ENCODE measurements at places on chromosomes 6 and 20.
A peak's percentile ranks its signal among the peaks of the same experiment; 100 is the strongest.

- H3K27me3 ChIP-seq, result no peaks in the 10 kb centered on the region
- H3K4me3 ChIP-seq, result no peak overlapping the region
- H3K4me1 ChIP-seq, result peaks cover 3% of the 10 kb centered on the region
- peaks cover 6% of the 10 kb centered on the region for H3K36me3 ChIP-seq
- DNase-seq, result no peak
These were observed 733 bp upstream of the PSORS1C2 start for GRCh38 chr6:31139599-31139998.

GRCh38 chr20:49982072-49982345, 771 bp upstream of the SNAI1 start:
- no peak for DNase-seq
- H3K4me1 ChIP-seq, result peaks cover 20% of the 10 kb centered on the region
- no peak overlapping the region for H3K4me3 ChIP-seq

DNA sequence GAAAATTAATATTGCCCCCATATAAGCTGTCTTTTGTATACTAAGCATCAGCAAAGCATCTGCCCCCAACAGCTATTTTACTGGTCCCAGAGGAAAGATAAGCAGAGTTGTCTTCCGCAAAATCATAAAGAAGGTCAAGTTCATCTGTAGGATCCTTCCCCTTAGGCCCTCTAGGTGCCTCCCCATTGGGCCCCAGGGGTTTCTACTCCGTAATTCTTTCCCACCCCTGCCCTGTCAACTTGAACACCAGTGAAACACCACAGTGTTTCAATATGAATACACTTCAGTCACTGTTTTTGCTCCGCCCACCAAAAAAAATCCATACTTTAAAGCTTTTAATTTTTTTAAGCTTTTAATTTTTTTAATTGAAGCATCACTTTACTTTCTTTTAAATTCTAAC, 159.2 kb downstream of the ATXN1 start:
- peaks cover 15% of the 10 kb centered on the region for H3K36me3 ChIP-seq
- H3K27ac ChIP-seq, result peak overlapping the region; percentile 3
- DNase-seq, result peak; percentile 83
- H3K27me3 ChIP-seq, result no peaks in the 10 kb centered on the region

GRCh38 chr6:16437095-16437494, 198.7 kb downstream of the GMPR start:
- peak overlapping the region; percentile 100 for H3K27ac ChIP-seq
- peaks cover 74% of the 10 kb centered on the region for H3K4me1 ChIP-seq

DNA sequence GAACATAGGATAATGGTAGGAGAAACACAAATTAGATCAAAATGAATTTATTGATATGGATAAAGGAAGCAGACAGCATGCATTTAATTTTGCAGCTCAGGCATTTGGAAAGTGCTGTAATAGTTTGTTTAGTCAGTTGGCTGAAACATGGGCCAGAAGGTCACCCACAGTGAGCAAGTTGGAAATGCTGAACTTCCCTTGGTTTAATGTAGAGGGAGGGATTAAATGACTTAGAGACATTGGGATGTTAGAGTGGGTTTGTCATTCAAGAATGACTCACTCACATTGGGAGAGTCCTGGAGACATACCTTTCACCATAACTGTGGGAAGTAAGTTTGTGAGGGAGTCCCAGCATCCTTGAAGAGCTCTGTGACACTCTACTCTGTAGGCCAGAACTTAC, 231.5 kb upstream of the PLCB4 start:
- no peaks in the 10 kb centered on the region for H3K4me1 ChIP-seq
- no peak overlapping the region for H3K4me3 ChIP-seq
- no peaks in the 10 kb centered on the region for H3K27me3 ChIP-seq
- H3K27ac ChIP-seq, result no peak overlapping the region

DNA sequence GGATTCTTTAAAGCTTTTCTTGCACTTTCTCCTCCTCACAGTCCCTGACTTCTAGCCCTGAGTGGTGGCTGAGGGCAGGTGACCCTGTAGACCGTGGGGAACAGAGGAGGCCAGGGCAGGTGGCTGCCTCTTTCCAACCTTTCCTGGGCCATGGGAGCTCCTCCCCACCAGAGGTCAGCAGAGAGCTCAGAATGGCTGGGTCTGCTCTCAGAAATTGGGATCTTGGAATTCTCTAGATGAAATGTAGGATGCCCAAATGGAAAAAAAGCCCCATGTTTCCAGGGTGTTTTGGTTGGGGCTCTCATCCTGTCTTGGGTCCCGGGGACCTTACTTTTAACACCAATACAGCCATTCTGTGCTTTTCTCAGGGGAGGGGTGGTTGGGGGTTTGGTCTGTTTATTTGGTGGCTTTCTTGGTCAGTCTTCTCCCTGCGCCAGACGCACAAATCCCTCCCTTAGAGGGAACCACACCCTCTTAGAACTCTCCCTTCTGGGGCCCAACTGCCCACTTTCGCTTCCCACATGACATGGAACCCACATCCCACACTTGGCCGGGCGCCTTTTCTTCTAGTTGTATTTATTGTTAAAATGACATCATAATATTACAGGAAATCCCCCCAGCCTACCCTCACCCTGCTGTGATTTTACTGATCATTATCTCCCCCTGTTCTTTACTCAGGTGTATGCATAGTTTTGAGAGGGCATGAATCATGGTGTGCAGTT, 17.9 kb downstream of the GNAS start:
- no peak overlapping the region for H3K4me3 ChIP-seq
- peaks cover 2% of the 10 kb centered on the region for H3K27me3 ChIP-seq
- peaks cover 9% of the 10 kb centered on the region for H3K4me1 ChIP-seq
- DNase-seq, result peak; percentile 64
- no peaks in the 10 kb centered on the region for H3K36me3 ChIP-seq

GRCh38 chr20:14959506-14960475, 622.4 kb upstream of the FLRT3 start:
- no peak for DNase-seq
- no peak overlapping the region for H3K4me3 ChIP-seq
- H3K4me1 ChIP-seq, result no peaks in the 10 kb centered on the region
- no peak overlapping the region for H3K27ac ChIP-seq
- no peaks in the 10 kb centered on the region for H3K27me3 ChIP-seq
- no peaks in the 10 kb centered on the region for H3K36me3 ChIP-seq

DNA sequence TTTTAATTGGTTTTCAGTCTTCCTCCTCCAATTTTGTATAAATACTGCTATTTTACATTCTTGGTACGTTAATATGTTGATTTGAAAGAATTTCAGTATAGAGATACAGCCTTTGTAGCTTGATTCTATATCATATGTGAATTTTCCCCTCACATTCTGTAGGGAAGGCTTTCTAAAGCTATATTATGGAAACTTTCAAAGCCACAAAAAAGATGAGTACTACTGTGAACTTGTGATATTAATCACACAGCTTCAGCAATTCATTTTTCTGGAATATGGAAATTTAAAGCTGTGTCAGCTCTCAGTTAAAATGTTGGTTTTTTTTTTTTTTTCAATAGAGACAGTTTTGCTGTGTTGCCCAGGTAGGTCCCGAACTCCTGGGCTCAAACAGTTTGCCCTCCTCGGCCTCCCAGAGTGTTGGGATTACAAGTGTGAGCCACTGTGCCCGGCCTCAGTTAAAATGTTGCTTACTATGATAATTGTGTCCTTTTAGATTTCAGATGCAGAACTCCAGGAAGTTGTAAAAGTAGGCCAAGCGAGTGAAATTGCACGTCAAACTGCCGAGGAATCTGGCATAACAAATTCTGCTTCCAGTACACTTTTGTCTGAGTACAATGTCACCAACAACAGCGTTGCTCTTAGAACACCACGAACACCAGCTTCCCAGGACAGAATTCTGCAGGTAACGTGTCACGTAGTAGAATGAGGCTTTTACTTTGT, 20.6 kb downstream of the CDC5L start:
- peak overlapping the region; percentile 12 for H3K4me3 ChIP-seq
- H3K36me3 ChIP-seq, result peaks cover 72% of the 10 kb centered on the region
- DNase-seq, result no peak

DNA sequence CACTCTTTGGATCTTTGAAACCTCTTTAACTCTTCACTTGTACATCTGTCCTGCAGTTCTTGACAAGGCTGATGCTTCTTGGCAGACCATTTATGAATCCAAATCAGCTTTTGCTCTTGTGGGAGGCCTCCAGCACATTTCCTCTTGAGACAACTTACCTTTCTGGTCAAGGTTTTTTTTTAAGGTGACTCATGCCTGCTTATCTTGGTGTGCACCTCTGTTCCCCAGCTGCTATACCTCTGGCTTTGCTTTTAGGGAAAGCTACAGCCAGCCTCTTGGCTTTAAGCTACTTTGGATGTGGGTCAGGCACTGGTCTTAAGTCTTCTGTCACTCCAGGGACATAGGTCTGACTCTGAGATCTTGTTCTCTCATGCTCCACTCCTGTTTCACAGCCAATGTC, 106.5 kb downstream of the PHF3 start:
- DNase-seq, result no peak
- no peak overlapping the region for H3K27ac ChIP-seq
- H3K36me3 ChIP-seq, result no peaks in the 10 kb centered on the region
- no peaks in the 10 kb centered on the region for H3K4me1 ChIP-seq
- peaks cover 1% of the 10 kb centered on the region for H3K27me3 ChIP-seq

DNA sequence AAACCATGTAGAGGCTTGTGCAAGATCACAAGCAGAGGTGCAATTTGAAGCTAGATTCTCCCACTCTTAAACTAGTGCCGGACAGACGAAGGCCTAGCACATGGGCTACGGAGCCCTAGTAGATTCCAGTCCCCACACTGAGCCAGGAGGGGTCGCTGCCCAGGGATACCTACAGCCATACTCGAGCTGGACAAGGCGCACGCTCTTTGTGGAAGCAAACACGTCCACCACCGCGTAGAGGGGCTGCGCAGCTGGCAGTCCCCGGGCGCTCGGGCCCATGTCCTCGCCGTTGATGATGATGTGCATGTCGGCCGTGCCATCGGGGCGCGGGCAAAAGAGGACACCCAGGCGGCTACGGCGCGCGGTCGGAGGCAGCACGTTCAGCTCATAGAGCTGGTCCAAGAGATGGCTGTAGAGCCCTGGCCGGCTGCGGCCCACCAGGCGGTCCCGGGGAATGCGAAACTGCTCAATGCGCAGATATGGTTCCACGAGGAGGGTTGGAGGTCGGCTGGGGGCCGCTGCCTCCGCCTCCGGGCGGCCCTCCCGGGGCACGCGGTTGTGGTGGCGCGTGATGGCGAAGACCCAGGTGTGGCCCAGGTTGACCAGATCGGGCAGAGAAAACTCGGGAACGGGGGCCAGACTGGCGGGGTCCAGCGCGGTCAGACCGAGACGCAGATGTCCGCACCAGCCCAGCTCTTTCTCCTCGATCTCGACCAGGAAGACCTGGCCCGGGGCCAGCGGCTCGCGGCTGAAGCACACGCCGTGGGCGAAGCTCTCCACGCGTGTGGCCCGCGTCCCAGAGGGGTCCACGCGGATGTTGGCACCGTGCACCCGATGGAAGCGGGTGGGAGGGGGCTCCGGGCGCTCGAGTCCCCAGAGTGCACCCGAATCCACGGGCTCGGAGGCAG, 677 bp downstream of the NEURL2 start:
- peak overlapping the region; percentile 38 for H3K27ac ChIP-seq
- peaks cover 36% of the 10 kb centered on the region for H3K4me1 ChIP-seq
- peaks cover 6% of the 10 kb centered on the region for H3K36me3 ChIP-seq
- peak; percentile 70 for DNase-seq
- peak overlapping the region; percentile 85 for H3K4me3 ChIP-seq

DNA sequence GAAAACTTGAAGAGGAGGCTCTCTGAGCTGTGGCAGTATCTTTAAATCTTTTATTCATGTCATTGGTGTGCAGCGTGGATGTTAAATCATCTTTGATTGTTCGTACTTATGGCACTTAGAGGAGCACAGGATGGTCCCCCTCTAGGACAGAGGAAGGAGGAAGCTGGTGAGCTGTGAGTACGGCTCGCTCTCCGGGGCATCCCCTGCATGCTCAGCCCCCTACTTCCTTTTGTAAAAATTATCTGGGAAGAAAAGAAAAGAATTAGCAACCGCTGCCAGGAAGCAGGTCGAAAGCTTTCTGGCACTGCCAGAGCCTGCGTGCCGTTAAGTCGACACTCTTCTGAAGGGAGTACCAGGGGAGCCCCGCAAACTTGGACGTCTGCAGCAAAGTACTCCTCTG, 158.5 kb downstream of the SYNDIG1 start:
- H3K36me3 ChIP-seq, result no peaks in the 10 kb centered on the region
- no peaks in the 10 kb centered on the region for H3K27me3 ChIP-seq
- no peak for DNase-seq
- no peak overlapping the region for H3K27ac ChIP-seq

DNA sequence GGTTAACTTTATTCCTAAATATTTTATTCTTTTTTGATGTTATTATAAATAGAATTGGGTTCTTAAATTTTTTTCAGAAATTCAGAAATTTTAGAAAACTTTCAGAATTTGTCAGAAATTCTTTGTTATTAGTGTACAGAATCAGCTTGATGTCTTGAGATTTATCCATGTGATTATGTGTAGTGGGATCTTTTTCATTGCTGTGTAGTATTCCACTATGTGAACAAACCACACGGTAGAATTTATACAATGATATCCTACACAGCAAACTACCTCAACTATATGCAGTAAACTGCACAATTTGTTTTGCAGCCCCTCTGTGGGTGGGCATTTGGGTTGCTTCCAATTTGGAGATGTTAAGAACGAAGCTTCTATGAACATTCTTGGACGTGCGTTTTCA, 43.9 kb downstream of the PACSIN1 start:
- H3K4me3 ChIP-seq, result no peak overlapping the region
- no peak for DNase-seq

GRCh38 chr20:60060006-60060557, 101.9 kb downstream of the CDH26 start:
- H3K27me3 ChIP-seq, result no peaks in the 10 kb centered on the region
- DNase-seq, result no peak
- H3K4me1 ChIP-seq, result peaks cover 52% of the 10 kb centered on the region
- no peaks in the 10 kb centered on the region for H3K36me3 ChIP-seq

- H3K27me3 ChIP-seq, result peaks cover 17% of the 10 kb centered on the region
- no peak overlapping the region for H3K4me3 ChIP-seq
- DNase-seq, result peak; percentile 35
- H3K27ac ChIP-seq, result no peak overlapping the region
These were observed 164.9 kb upstream of the SASH1 start for GRCh38 chr6:148177589-148178233.

DNA sequence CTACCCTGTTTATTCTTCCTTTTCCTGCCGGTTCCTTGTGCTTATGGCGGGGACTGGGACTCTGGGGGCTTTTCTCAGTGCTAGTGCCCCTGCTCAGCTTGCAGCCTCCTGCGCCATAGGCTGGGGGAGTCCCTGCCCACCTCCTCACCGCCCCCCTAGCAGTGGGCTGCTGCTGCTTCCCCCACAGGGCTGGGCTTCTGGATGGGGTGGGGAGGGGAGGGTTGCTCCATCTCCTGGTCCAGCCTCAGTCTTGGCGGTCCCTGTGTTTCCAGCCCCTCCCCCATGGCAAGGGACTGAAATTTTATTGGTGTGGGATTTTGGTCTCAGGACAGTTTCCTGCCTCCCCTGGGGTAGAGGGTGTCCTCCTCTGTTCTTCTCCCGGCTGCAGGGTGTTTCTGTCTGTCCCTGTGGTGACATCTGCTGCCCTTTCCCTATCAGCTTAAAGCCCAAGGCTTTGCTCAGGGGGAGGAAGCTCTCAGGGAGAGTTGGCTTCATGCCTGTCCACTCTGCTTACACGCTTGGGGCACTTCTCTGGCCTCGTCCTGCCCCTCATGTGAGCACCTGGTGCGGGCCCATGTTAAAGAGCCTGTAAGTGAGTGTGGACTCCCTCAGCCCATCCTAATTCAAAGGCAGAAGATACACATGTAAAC, 100.6 kb downstream of the HIVEP1 start:
- H3K4me3 ChIP-seq, result no peak overlapping the region
- H3K27me3 ChIP-seq, result no peaks in the 10 kb centered on the region
- no peak overlapping the region for H3K27ac ChIP-seq
- H3K4me1 ChIP-seq, result peaks cover 57% of the 10 kb centered on the region
- DNase-seq, result no peak

All from activated CD4-positive, alpha-beta memory T cell treated with anti-CD3 and anti-CD28 coated beads for 36 hours (primary cell).